ENCODE measurements at places on chromosomes 6 and 20.

- no peak for DNase-seq
These were observed 31.3 kb upstream of the MRGBP start for GRCh38 chr20:62765021-62765420.

DNA sequence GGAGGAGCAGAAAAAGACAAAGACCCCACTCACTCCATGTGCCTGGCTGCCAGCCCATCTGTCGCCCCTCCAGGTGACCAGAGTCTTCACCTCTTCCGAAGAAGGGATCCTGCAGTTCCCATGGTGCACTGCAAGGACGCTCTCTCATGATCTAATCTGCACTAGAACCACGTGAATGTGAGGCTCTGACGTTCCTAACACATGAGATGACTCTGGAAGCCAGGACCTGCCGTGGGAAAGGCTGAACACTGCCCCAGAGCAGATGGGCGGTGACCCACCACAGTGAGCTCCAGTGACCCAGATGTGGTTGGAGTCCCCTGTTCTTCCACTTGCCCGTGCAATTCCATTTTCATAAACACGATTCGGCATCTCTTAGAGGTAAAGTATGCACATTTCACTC is 39.6 kb upstream of the PDE10A start:
- DNase-seq: no peak

DNA sequence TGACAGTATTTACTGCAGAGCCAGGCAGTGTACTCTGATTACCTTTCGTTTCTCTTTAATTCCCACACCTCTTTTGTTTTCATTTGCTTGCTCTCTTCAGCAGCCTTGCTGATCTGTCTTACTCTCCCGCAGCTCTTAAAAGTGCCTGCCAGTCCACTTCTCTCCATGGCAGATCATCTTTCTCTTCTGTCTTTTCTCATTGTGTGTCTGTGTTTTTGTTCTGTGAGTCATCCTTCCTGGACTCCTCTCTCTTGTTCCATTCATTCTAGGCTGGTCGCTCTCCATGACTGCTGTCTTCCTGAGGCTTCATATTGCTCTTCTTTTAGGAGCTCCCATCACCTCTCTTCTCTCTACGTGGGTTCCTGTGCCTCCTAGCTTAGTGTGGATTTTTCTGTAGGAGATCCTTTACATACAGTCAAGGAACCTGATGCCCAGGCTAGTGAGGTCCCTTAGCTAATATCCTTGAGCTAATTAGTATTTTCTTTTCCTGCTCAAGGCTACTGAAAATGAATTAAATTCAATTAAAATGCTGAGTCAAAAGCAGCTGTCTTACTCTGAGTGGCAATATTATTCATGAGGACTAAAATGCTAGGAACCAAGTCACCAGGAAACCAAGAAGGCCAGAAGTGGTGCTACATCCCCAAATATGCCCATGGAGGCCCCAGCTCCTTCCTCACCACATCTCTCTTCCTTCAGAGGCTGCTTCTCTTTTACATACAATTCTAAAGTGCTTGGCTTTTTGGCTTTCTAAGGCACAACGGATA is 86.1 kb downstream of the SLX4IP start:
- DNase-seq: peak; percentile 83

GRCh38 chr20:38255393-38255792 is 5.1 kb downstream of the KIAA1755 start:
- DNase-seq: peak; percentile 8

GRCh38 chr20:7926767-7927166 is 13.5 kb downstream of the HAO1 start:
- peak; percentile 37 for DNase-seq

GRCh38 chr6:14459315-14459714 is 341.7 kb downstream of the CD83 start:
- DNase-seq: peak; percentile 44

GRCh38 chr6:156593127-156593526 is 184.1 kb upstream of the ARID1B start:
- no peak for DNase-seq

DNA sequence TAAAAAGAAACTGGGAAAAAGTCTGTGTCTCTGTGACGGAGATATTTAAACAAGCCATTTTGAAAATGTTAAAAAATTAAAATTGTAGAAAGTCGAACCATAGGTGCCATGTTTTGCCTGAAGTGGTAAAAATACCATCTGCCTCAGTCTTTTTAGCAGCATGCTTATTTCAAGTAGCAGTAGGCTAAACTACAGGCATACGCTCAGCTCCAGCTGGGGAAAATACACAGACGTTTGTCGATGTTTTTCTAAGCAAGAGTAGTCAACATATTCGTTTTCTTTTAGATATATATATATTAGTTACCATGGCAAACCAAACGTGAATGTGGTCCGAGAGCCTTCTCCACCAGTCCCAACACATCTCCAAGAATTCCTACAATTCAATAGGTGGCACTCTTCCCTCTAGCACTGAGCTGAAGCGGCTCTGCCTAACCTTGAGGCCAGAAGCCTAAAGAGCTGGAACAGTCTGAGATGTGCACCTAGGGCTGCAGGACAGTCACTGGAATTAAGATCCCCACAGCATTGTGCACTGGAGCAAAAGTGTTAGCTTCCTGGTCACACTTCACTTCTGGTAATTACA is 70.2 kb upstream of the BEND3 start:
- DNase-seq: no peak

DNA sequence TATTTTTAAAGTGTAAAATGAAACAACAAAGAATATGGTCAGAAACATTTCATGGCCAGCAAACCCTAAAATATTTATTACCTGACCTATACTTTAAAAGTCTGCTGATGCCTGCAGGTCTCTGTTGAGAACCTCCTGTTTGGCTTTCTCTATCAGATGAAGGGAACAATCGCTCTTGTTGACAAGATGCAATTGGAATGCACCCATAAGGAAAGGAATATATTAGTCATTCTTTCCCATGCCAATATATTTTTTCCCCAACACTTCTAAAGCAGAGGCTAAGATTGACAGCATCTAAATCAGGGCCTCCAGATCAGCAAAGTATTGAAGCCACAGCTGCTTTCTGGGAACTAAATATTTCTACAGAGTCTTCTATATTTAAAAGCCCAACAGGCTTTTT is 897.8 kb downstream of the EPHA7 start:
- no peak for DNase-seq

- DNase-seq: no peak
These were observed 362.4 kb upstream of the RUNX2 start for GRCh38 chr6:44965708-44966107.

GRCh38 chr6:33029328-33030184 is 20.2 kb upstream of the HLA-DOA start:
- no peak for DNase-seq

DNA sequence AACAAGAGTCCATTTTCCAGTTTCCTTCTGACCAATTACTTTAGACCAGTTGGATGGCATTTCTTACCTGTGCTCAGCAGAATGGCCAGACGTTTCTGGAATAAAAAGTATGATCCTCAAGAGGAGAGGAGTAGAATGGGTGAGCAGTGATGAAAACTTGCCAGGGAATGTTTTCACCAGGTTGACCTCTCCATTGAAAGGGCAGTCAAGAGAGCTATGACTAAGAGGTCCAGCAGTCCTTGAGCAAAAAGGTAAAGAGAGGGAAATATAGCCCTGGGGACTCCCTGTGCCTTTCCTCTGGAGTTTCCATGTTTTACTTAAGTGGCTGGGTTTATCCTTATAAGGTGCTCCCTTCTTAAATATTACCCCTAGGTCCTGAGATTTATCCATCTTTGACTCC is 210.9 kb downstream of the TBX18 start:
- no peak for DNase-seq

DNA sequence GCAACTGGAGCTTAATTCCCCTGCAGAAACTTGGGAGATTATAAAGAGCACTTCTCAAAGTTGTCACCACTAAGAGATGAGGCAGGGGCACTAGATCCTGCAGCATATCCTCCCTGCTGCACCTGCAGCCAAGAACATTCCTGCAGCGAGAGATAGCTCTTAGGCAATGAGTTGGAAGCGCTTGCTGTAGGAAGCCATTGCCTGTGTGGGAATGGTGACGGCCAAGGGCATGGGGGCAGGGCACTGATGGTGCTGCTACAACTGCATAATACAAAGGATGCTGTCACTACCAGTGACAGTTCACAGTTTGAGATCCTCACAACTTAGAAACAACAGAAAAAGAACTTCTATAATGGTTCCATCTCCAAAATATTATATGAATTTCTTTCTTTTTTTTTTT is 89.9 kb downstream of the CDS2 start:
- no peak for DNase-seq

- peak; percentile 69 for DNase-seq
These were observed 33.8 kb upstream of the SLC22A23 start for GRCh38 chr6:3490625-3490980.

DNA sequence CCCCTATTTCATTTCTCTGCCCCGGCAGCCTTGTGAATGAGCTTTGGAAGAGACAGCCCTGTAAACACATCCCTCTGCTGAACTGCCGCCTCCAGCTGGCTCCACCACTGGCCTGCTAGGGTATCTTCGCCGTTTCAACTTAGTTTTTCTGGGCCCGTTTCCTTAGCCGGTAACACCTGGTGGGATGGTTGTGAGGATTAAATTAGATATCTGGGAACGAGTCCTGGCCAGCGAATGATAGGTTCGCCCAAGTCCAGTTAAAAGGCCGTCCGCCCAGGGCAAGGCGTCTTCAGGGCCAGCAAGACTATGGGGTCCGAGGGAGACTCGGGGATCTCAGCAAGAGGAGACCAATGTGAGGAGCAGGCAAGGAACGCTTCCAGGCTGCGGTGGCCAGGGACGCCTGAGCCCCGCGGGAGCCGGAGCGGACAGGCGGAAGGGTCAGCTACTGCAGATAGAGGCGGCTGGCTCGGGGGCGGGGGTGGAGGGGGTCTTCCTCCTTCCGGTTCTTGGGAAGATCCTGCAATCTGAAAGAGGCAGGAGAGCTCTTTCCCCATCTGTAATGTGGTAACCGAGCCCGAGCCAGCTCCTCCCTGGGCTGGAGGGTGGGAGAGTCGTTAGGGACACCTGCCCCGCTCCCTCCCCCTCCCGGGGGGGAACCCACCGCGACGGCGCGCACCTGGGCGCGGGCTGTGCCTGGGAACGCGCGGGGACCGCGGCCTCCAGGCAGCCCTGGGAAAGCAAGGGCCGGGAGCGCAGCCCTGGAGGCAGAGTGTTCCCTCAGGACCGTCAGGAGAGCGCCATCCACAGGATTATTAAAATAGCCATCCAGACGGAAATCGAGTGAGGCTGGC is 4.5 kb upstream of the PTCRA start:
- no peak for DNase-seq

DNA sequence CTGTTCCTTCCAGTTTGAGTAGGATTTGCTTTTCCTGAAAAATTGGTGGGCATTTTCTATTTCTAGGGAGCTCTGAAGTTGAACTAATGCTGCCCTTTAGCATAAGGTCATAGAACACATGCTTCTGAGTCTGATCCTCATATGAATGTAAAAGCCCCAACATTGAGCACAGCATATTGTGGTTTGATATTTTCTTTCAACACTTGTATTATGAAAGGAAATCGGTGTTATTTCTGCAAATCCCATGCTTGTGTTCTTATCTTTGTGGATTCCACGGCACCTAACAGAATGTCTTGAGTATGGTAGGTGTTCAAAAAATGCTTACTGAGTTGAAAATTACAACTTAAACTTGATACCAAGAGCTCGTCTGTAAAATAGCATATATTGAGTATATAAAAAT is 85.8 kb downstream of the TRMT11 start:
- DNase-seq: no peak

- DNase-seq: no peak
These were observed 5.2 kb upstream of the BACH2 start for GRCh38 chr6:90301816-90302215.

DNA sequence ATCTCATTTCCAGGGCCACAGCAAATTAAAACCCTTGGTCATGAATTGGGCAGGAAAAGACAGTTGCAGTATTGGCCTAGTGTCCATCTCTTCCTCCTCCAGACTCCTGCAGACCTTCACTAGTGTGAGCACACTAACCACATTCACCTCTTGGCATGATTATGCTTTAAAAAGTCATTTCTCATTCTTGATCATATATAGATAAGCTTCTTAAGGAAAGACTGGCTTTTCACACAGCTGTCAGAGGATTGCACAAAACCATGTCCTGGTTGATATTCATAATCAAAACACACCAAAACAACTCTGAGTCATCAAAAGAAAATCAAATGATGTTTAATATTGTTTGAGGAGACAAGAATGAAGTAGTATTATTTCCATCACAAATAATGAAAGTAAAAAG is 52.1 kb downstream of the TMEM200A start:
- peak; percentile 19 for DNase-seq

DNA sequence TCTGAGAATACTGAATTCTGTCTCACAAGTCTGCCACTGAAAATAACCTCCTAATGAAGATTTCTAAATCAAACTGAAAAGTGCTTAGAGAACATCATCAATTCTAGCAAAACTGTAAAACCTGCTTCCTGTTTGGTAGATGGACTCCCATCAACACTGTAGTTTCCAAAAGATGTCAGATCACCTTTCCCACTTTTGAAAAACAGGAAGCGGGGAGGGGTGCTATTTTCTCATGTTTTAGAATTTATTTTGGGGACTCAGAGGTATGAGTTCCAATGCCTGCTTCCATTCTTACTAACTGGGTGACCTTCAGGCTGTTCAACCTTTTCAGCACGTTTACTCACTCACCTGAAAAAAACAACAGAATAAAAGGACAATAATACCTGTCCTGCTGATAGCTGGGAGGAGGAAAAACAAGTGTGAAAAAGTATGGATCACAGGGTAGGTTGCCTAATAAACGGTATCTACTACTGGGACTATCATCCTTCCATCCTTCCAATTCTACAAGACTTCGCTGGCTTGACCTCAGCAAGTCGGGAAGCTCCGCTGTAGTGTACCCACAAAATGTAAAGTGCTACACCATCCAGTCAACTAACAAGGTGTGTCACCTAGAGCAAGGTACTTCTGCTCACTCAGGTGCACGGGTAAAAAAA is 1.1 kb downstream of the ATP5F1E start:
- DNase-seq: no peak

DNA sequence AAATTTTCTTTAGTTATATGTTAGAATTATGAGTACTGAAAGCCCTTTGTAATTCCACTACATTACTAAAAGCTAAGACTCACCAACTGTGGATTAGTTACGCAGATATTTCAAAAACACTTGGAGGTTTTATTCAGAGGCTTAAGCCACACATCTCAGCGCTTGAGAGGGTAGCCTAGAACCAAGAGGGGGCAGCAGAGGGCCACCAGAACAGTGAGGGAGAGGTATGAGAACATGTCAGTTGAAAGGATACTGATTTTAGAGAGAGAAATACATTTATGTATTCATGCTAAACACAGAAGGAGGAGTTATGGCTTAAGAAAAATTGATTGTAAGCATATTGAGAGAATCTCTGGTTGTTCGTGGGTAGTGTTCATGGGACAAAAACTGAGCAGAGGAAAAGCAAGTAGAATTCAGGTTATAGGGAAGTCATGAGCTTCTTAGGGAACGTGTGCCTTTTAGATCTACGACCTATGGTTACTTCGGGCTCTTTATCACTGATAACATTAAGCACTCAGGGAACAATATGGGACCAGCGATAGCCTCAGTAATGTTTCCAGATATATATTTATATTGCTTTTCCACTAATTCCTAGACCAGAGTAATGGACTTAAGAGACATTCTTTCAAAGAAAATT is 20.4 kb upstream of the SERINC1 start:
- DNase-seq: peak; percentile 58

All from fibroblast of skin of right quadriceps (primary cell).